ENCODE measurements at places on chromosomes 6 and 20. TPM values are rescaled to one million over a fixed set of nuclear protein-coding genes. Genes with fewer than 3 reads are reported as not detected.
A peak's percentile ranks its signal among the peaks of the same experiment; 100 is the strongest.

The ZBTB9 gene
- total RNA-seq: 2.7 TPM

- no peaks in the 10 kb centered on the region for H3K36me3 ChIP-seq
- no peak overlapping the region for H3K4me3 ChIP-seq
- DNase-seq: no peak
- H3K27ac ChIP-seq: no peak overlapping the region
- no peaks in the 10 kb centered on the region for H3K4me1 ChIP-seq
These were observed 31.7 kb downstream of the SAMHD1 start for GRCh38 chr20:36919715-36920333.

DNA sequence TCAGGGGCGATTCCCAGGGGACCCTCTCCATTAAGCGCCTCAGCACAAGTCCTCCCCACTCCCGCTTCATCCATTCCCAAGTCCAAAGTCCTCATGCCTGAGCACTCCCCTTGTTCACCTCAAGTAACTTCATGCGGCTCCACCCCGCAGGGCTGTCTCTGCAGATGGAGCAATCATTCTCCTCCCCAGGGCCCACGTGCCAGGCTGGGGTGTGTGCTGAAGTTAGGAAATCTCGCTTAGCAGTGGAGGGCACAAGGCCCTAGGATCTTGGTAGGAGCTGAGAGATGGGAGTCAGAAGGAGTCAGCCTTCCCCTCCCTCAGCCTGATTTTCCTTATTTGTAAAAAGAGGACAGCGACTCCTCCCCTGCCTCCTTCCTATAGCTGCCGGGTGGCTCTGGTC lies 3.5 kb downstream of the TGM3 start:
- no peak overlapping the region for H3K4me3 ChIP-seq
- peak; percentile 27 for DNase-seq
- no peaks in the 10 kb centered on the region for H3K4me1 ChIP-seq
- H3K27ac ChIP-seq: peak overlapping the region; percentile 87
- peaks cover 11% of the 10 kb centered on the region for H3K27me3 ChIP-seq

The ID4 gene
- total RNA-seq: 4.8 TPM

GRCh38 chr6:52157301-52157941 lies 28.8 kb upstream of the IL17A start:
- H3K4me1 ChIP-seq: peaks cover 5% of the 10 kb centered on the region
- DNase-seq: no peak
- no peaks in the 10 kb centered on the region for H3K36me3 ChIP-seq

The ANKRD6 gene
- 12.8 TPM for total RNA-seq

The ALDH8A1 gene
- not detected for total RNA-seq

- H3K4me1 ChIP-seq: no peaks in the 10 kb centered on the region
- H3K27ac ChIP-seq: no peak overlapping the region
- no peaks in the 10 kb centered on the region for H3K27me3 ChIP-seq
- H3K4me3 ChIP-seq: no peak overlapping the region
- no peak for DNase-seq
These were observed 256.1 kb upstream of the RUNX2 start for GRCh38 chr6:45072016-45072415.

- H3K4me3 ChIP-seq: no peak overlapping the region
- H3K4me1 ChIP-seq: peaks cover 19% of the 10 kb centered on the region
- no peaks in the 10 kb centered on the region for H3K36me3 ChIP-seq
- no peaks in the 10 kb centered on the region for H3K27me3 ChIP-seq
- DNase-seq: no peak
- no peak overlapping the region for H3K27ac ChIP-seq
These were observed 175.9 kb upstream of the AFDN start for GRCh38 chr6:167650730-167651317.

- H3K27ac ChIP-seq: no peak overlapping the region
- no peak overlapping the region for H3K4me3 ChIP-seq
- H3K27me3 ChIP-seq: peaks cover 15% of the 10 kb centered on the region
These were observed 244.5 kb downstream of the CDC5L start for GRCh38 chr6:44631968-44632367.

The IMPG1 gene
- total RNA-seq: not detected

The GGTLC1 gene
- not detected for total RNA-seq

All from heart right ventricle (tissue), 16 donors.